ENCODE measurements at places on chromosomes 7 and 10.

DNA sequence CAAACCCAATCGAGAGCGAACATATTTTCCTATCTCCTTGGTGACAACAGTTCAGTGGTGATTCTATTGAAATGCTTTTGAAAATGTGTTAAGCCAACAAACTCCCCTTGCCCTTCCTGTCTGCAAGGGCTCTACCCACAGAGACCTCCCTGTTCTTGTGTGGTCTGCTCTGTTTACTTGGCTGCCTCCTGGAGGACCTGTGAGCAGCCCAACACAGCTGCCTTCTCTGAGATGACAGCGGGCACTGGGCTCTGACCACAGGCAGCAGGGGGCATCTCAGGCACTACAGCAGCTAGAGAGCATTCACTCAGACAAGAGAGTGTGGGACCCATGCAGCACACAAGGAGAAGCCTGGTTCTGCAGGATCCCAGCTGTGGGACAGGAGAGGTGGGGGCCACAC, 416.4 kb downstream of the TCERG1L start:
- no peak for DNase-seq

DNA sequence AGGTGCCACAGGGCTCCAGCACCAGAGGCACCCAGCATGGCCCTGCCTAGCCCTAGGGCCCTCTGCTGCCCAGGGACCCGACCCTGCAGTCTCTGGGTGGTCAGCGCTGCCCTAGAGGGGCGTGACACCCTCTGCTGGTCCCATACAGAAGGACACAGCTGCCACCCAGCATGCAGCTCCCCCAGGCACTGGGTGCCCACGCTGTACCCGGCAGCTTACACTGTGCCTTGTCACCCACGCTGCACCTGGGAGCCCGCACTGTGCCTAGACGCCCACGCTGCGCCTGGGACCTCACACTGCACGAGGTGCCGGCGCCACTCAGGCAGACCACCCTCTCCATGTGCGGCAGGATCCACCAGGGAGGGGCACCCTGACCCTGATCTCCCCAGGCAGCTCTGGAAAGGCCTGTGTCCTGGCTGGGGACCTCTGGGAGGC, 55.2 kb downstream of the PWWP2B start:
- DNase-seq, result no peak

DNA sequence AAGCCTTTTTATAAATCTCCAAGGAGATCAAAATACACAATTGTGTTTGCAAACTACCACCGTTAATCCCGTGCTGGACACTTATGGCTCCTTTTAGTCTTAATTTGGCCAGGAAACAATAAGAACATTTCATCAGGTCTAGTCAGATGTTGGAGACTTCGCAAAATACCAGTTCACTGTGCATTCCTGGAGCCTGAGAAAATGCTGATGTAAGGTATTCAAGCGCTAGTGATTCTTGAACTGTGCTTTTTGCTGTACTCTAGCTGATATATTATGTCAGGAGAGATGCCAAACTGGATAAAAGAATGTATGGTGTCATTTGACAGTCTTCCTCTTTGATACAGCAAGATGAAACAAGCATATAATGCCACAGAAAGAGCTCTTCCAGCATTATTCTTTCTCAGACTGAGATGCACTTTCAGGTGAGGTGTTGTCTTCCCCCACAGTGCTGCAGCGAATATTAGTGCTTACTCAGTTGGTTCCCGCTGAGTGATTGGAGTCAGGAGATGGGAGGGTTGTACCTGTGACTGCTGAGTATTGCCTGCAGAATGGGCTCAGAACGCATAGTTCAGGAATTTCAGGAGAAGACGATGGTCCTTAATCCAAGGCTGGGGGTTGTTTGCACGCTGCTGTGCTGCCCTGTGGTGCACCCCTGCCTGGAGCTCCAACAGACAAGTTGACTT, 59.2 kb downstream of the OGDH start:
- DNase-seq, result no peak

- DNase-seq, result no peak
Observed at GRCh38 chr10:62059217-62059920, 157.9 kb downstream of the ARID5B start.

DNA sequence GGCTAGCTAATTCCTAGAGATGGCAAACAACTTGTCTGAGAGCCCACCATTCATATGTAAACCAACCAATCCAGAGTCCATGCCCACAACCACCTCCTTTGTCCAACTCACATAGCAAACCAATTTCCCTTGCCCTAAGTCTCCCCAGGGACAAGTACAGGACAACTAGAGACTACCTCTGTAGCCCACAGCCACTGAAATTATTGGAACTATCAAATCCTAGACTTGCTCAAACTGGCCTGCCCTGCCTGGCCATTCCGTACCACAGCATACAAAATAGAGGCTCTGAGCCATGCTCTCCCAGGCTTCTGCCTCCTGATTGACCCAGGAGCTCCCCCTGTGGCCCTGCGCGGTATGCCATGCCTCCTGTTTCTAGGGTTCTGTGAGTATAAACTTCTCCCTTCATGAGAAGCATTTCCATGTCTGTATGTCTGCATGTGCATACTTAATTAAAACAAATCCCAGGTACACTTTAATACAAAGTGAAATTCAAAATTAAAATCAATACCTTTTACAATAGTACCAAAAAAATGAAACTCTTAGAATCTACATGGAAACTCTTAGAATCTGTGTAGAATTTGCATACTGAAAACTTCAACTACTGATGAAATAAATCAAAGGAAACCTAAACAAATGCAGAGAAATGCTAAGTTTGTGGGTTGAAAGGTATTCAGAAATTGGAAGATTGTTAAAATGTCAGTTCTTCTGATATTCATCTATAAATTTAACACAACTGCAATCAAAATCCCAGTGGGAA, 4.0 kb upstream of the HECW1 start:
- DNase-seq, result peak; percentile 70

- DNase-seq, result no peak
Observed at GRCh38 chr10:23326544-23327307, 17.9 kb downstream of the C10orf67 start.

Data from stimulated activated naive CD8-positive, alpha-beta T cell treated with anti-CD3 and anti-CD28 coated beads, Interleukin-15, Interleukin-2, amounts not matched to agents 100 U/mL and 50 U/mL, for 24 hours (primary cell).